ENCODE measurements at places on chromosomes 5 and 9. TPM values are rescaled to one million over a fixed set of nuclear protein-coding genes. Genes with fewer than 3 reads are reported as not detected.

The PCDHB4 gene
- total RNA-seq, result 5.2 TPM

The FAM151B gene
- 1.0 TPM for total RNA-seq

The PHYHD1 gene
- 25.3 TPM for total RNA-seq

The CDHR2 gene
- total RNA-seq, result 0.60 TPM

The GDNF gene
- not detected for total RNA-seq

The ESM1 gene
- 1.7 TPM for total RNA-seq

The RNF183 gene
- total RNA-seq, result 0.06 TPM

The S100Z gene
- 0.45 TPM for total RNA-seq

The S1PR3 gene
- total RNA-seq, result 15.5 TPM

The NOXA1 gene
- 12.0 TPM for total RNA-seq

The SLC34A3 gene
- total RNA-seq, result not detected

The SPATA31D4 gene
- not detected for total RNA-seq

The PITX1 gene
- 0.07 TPM for total RNA-seq

The SPRY4 gene
- 10.0 TPM for total RNA-seq

The BAAT gene
- not detected for total RNA-seq

The FGD3 gene
- 1.3 TPM for total RNA-seq

The ZSWIM6 gene
- total RNA-seq, result 7.8 TPM

The PCDHA5 gene
- total RNA-seq, result 1.8 TPM

The EGFL7 gene
- total RNA-seq, result 82.9 TPM

The CD14 gene
- 1.4 TPM for total RNA-seq

The EFNA5 gene
- total RNA-seq, result 12.0 TPM

The STPG3 gene
- total RNA-seq, result 0.95 TPM

The BRD9 gene
- total RNA-seq, result 23.5 TPM

All from cardiac muscle cell (in vitro differentiated cells and primary cell).